ENCODE measurements at places on chromosomes 11 and 22.

GRCh38 chr22:29621761-29622526, 18.5 kb downstream of the NF2 start:
- no peak for DNase-seq

DNA sequence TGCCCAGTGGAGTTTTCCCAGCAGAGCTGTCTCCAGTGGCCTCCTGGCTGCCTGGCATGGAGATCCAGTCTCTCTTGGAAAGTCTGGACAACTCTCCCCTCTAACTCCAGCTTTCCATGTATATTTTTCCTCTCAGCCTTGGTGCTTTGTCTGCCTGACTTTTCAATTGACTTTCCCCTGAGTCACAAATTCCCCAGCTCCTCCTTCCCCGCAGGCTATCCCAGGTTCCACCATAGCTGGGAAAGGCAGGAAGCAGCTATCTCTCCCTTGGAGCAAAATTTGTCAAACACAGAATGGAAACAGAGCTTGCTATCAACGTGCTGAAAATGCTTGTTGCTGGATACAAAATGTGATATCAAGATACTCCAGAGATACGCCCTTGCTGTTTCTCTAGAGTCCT, 384.8 kb downstream of the TMEM135 start:
- DNase-seq: no peak

- no peak for DNase-seq
Measured at GRCh38 chr22:47237890-47238480, 475.5 kb downstream of the TBC1D22A start.

DNA sequence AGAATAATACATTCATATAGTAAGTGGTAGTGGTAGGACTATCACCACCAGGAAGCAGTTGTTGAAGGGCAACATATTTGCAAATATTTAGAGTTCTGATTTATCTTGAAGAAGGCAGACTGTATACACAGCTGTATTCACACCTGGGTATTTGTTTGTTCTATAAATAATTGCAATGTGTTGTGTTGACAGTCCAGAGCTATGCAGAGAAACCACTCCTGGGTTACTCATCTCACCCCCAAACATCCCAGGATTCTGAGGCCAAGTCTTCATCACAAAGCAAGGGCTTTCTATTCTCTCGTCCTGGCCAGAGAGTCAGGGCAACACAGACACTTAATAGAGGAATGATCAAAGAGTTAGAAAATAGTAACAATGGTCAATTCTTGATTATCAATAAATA, 102.1 kb upstream of the FAT3 start:
- no peak for DNase-seq

DNA sequence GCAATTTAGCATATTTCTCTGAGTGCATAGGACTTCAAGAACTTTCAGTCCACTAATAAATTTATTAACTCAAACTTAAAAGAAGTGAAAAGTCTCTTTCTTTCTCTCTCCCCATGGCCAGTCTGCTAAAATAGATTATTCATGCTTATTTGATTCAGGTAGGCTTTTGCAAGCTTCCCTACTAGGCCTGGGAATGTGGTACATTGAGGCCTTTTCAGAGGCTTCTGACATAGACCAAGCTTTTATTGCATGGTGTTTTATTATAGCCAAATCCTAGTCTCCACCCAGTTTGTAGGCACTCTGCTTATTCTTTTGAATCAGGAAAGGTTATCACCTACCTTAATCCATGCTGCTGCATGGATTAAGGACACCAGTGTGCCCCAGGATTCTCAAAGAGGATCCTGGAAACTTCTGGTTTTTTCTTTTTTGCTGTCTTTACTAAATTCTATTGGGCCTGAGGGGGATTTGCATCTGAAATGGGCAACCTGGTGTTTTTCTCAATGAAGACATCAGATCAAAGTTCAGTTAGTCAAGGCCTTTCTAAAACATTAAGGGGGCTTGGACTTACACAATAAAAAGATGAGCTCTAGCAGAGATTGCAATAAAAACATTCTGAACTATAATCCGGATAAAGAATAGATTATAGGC, 92.2 kb downstream of the ELP4 start:
- no peak for DNase-seq

DNA sequence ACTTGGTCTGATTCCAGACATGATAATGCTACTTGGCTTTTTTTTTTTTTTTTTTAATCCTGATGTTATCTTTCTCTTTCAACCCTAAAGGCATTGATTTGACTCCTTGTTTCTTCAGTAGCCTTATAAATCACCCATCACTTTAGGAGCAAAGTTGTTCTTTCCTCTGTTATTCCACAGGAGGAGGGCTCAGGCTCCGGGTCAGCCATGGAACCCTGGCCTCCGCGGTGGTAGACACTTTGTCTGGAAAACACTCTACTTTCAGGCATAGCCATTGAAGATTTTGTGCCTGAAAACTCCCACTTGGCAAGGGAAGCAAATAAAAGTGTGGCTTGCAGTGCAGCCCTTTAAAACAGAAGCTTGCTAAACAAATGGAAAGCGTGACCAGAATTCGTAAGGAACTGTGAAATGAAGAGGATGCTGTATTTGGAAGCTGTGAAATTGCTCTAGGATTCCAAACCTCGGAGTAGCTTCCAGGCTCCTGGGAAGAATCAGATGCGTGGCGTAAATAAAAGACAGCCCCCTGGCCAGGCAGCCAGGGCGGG, 44.9 kb downstream of the ARHGAP8 start:
- DNase-seq: no peak

- no peak for DNase-seq
Measured at GRCh38 chr22:25419247-25420113, 145.0 kb upstream of the GRK3 start.

DNA sequence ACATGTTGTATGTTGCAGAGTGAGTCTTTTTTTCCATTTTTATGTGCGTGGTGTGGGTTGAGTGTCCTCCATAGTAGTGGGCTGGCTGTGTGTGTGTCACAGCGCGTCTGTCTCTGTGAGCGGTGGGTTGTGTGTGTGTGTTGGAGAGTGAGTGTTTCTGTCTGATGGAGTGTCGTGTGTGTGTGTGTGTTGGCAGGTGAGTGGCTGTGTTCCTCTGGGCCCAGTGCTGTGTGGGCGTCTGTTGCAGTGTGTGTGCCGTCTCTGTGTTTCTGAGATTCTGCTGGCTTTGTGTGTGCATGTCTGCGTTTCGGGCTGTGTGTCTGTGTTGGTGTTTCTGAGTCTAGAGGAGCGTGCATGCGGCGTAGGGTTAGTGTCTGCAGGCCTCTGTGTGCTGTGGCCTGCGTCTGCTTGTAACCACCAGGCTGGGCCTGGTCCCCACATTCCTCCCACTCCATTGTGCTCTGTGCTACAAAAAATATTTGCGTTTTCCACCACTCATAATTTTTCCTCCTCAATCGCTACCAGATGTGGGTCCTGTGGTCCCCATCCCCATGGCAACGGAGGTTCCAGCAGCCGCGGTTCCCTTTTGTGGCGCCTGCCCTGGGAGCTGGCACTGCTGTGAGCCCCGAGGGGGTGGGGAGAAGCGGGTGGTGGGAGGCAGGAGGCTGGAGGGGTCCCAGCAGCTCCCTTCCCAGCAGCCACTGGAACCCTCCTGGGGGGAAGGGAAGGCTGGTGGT, 15.2 kb downstream of the SCARF2 start:
- DNase-seq: no peak

GRCh38 chr11:68380786-68381622, 68.6 kb downstream of the LRP5 start:
- no peak for DNase-seq

DNA sequence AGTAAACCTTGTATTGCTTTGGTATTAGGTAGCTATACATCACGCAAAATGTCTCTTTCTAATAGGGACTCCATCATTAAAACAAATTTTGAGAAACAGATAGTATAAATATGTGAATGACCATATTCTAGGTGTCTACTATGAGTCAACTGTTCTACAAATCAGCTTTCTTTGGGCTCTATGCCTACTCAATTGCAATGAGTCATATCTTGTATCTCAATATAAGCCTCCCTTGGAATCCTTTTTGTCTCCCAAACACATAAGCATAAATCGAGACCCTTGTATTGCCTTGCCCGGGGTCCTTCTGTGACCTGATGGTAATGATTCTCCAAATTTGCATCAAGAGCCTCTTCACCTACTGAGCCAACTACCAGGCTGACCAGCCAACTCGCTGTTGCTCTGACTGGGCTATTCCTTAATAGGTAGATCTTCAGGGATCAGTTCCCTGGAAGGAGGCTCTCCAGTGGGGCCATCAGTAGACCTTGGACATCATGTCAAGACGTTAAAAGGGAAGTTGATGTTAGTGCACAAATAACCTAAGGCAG, 22.2 kb downstream of the BLID start:
- DNase-seq: no peak

- no peak for DNase-seq
Measured at GRCh38 chr11:71251151-71251721, 1.1 kb downstream of the SHANK2 start.

GRCh38 chr11:117458275-117459122, 130.8 kb downstream of the CEP164 start:
- DNase-seq: no peak

DNA sequence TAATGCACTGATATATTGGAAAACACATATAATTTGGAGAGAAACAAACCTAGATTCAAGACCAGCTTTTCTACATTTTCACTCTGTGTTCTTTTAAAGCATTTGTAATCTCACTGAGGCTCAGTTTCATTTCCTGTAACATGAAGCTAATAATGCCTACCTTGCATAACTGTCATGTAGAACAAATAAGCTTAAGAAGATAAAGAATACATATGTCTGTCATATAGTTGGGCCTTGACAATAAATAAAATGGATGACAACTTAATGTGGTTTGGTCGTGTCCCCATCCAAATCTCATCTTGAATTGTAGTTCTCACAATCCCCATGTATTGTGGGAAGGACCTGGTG, 35.2 kb upstream of the FIBIN start:
- DNase-seq: no peak

DNA sequence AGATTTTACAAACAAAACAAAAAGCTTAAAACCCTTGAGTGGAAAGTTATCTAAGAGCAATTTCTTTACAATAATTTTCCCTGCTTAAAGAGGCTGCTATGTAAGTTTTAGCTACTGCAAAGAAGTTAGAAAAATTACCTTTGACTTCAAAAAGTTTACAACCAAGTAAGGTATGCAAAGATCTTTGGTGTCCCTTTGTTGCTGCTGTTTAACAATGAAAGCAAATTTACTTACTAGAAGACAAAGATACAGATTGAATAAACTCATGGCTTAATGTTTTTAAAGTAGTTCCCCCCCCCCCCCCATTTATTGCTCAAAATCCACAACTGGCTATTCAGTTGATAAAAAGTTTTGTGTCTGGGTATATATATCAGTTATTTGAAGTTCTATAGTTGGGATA, 26.0 kb downstream of the TMEM123 start:
- DNase-seq: no peak

GRCh38 chr11:92137747-92138146, 86.9 kb upstream of the FAT3 start:
- no peak for DNase-seq

DNA sequence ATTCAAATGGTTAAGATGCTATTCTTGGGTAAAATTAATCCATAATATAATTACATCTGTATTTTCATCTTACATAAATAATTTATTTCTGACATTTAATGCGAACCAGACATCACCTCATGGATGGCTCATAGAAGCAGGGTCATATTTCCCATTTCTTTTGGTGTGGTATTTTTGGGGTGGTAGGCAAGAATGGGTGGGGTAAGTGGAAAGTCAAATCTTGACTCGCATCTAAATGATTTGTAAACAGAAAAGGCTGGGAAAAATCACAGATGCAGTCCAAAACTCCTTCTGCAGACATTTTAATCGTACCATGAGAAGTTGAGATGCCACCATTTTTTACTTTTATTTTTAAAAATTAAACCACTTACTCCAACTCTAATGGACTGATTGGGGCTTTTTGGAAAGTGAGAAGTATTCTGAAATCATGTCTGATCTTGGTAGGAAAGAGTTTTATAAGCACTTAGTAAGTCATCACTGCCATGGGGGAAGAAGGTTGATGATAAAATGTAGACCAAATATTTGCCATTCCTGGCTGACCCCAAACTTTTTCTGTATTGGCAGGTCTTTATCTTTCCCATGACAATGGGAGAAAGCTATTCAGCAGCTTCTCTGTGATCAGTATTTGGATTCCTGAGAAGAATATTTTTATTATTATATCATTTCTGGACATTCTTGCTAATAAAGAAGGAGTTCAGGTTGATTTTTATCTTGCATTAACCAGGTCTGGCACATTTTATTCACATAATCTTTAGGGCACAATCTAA, 47.2 kb upstream of the BLID start:
- DNase-seq: no peak

DNA sequence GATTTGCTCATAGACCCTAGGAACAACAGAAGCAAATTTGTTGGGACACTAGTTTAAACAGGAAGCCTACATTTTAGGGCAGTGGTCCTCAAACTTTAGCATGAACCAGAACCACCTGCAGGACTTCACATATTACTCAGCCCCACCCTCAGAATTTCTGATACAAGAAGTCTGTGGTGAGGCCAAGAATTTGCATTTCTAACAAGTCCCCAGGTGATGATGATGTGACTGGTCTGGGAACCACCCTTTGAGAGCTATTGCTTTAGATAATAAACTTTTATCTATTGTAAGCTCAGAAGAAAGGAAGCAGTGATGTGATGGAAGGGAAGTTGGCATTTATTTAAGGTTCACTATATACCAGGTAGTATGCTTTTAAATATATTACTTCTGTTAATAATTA, 194.0 kb downstream of the FAM181B start:
- no peak for DNase-seq

DNA sequence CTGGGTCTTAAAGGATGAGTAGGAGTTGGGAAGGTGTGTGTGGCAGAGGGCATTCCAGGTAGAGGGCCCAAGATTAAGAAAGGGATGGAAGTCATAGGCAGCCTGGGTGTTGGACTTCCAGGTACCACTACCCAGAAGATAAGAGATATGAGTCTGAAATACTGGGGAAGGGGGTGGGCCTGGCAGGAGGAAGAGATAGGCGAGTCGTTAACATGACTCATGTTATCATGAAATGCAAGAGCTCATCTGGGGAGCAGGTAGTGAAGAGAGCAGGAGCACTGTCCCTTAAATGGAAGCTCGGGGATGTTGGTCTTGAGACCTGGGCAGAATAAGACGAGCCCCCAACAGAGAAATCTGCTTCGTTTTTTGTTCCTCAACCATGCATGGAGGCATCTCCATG, 10.2 kb downstream of the ZC3H7B start:
- DNase-seq: no peak

- no peak for DNase-seq
Measured at GRCh38 chr11:66014804-66015453, 3.1 kb downstream of the CST6 start.

- no peak for DNase-seq
Measured at GRCh38 chr11:99638073-99638553, 617.4 kb downstream of the CNTN5 start.

DNA sequence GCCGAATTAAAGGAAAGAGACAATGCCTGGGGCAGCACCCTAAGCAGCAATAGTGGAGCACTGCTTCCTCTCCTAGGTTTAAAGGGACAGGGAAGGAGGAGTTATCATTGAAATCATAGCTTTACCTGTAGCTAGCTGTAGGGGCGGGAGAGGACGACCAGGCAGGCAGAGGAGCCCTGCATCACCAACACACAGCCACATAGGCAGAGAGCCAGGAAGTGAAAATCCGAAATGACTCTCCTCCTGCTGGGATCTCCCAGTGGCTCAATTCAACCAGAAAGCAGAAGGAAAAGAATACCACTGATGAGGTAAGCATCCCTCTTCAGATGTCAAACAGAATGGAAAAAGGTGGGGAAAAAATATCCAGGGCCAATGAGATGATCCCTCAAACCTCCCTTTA, 20.4 kb downstream of the MRGPRX4 start:
- DNase-seq: no peak
